ENCODE measurements at places on chromosomes 4 and X.
A peak's percentile ranks its signal among the peaks of the same experiment; 100 is the strongest.

DNA sequence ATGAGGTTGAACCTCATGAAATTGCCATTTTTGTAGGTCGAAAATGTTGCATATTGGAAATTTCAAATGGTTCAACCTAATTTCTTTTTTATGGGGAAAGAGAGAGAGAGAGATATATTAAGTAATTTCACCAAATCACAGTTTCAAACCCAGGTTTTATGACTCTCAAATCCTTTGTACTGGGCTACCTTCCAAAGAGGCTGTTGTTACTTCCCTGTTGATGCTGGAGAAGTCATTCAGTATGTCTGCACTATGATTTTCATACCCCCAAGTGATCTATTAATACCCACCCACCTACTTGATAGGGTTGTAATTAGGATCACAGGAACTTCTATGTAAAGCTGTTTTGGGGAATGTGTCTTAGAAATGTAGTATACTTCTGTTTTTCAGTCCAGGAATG lies 109.9 kb downstream of the ZNF330 start:
- no peaks in the 10 kb centered on the region for H3K4me1 ChIP-seq
- H3K4me3 ChIP-seq, result no peak overlapping the region
- H3K36me3 ChIP-seq, result no peaks in the 10 kb centered on the region
- DNase-seq, result no peak
- H3K27ac ChIP-seq, result no peak overlapping the region

DNA sequence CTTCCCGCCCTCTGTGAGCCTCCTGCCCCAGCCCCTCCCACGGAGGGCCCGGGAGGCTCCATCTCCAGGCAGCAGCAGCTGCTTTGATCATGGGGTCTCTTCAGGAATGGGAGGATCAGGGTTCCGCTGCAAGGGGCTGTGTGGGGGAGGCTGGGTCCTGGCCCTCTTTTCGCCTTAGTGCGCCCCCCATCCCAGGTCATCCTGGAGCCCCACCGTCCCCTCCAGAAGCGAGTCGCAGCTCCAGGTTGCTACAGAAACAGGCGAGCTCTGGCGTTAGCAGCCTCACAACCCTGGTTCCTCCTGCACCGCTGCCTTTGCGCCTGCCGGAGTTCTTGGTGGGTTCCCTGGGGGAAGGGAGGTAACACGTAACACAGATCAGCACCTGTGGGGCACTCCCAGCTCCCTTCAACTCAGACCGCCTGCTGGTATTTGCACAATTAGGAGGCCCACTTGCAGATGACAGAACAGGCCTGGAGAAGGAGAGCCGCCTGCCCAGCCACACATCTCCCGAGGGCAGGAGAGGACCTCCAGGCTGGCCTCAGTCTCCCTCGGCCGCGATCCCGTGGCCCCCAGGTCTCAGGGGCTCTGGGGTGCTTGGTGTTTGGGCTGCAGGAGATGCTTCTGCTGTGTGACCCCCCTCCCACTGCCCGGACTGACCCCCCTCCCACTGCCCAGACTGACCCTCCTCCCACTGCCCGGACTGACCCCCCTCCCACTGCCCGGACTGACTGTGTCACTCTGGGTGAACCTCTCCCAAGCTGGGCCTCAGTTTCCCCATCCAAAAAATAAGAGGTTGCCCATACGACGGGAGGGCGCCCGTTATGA lies 64.2 kb upstream of the ADRA2C start:
- no peak overlapping the region for H3K4me3 ChIP-seq
- peak overlapping the region; percentile 39 for H3K27ac ChIP-seq
- H3K4me1 ChIP-seq, result no peaks in the 10 kb centered on the region
- H3K36me3 ChIP-seq, result no peaks in the 10 kb centered on the region
- no peaks in the 10 kb centered on the region for H3K27me3 ChIP-seq
- peak; percentile 50 for DNase-seq

- H3K4me3 ChIP-seq, result no peak overlapping the region
- no peaks in the 10 kb centered on the region for H3K36me3 ChIP-seq
- H3K27ac ChIP-seq, result no peak overlapping the region
- no peak for DNase-seq
Observed at GRCh38 chrX:17067534-17067933, 121.1 kb downstream of the REPS2 start.

- no peaks in the 10 kb centered on the region for H3K36me3 ChIP-seq
- no peaks in the 10 kb centered on the region for H3K4me1 ChIP-seq
Observed at GRCh38 chr4:24672880-24673279, 88.5 kb upstream of the DHX15 start.

GRCh38 chrX:10350221-10350620 lies 193.4 kb downstream of the CLCN4 start:
- H3K4me3 ChIP-seq, result no peak overlapping the region
- H3K27me3 ChIP-seq, result no peaks in the 10 kb centered on the region
- DNase-seq, result no peak
- H3K4me1 ChIP-seq, result no peaks in the 10 kb centered on the region

GRCh38 chrX:140190441-140191108 lies 225.3 kb upstream of the CXorf66 start:
- H3K4me3 ChIP-seq, result no peak overlapping the region
- H3K27me3 ChIP-seq, result no peaks in the 10 kb centered on the region
- no peaks in the 10 kb centered on the region for H3K36me3 ChIP-seq
- no peak for DNase-seq
- no peaks in the 10 kb centered on the region for H3K4me1 ChIP-seq

GRCh38 chr4:98501383-98501782 lies 157.0 kb downstream of the TSPAN5 start:
- no peak overlapping the region for H3K4me3 ChIP-seq
- H3K4me1 ChIP-seq, result no peaks in the 10 kb centered on the region
- no peaks in the 10 kb centered on the region for H3K27me3 ChIP-seq
- no peak for DNase-seq
